ENCODE measurements at places on chromosomes 12 and 14. TPM values are rescaled to one million over a fixed set of nuclear protein-coding genes. Genes with fewer than 3 reads are reported as not detected.
A peak's percentile ranks its signal among the peaks of the same experiment; 100 is the strongest.

Gene GLIPR1L1
- total RNA-seq: not detected

Gene NANOG
- total RNA-seq: not detected

Gene NOXRED1
- total RNA-seq: 0.38 TPM

Gene CHGA
- not detected for total RNA-seq

Gene MFAP5
- total RNA-seq: not detected

Gene MGAT4C
- total RNA-seq: not detected

Gene TAS2R31
- total RNA-seq: 1.4 TPM

Gene KRT8
- 0.24 TPM for total RNA-seq

Gene KRT78
- total RNA-seq: not detected

Gene GAPDH
- total RNA-seq: 6,787 TPM

Gene TMEM179
- total RNA-seq: 0.21 TPM

Gene KITLG
- total RNA-seq: 0.15 TPM

DNA sequence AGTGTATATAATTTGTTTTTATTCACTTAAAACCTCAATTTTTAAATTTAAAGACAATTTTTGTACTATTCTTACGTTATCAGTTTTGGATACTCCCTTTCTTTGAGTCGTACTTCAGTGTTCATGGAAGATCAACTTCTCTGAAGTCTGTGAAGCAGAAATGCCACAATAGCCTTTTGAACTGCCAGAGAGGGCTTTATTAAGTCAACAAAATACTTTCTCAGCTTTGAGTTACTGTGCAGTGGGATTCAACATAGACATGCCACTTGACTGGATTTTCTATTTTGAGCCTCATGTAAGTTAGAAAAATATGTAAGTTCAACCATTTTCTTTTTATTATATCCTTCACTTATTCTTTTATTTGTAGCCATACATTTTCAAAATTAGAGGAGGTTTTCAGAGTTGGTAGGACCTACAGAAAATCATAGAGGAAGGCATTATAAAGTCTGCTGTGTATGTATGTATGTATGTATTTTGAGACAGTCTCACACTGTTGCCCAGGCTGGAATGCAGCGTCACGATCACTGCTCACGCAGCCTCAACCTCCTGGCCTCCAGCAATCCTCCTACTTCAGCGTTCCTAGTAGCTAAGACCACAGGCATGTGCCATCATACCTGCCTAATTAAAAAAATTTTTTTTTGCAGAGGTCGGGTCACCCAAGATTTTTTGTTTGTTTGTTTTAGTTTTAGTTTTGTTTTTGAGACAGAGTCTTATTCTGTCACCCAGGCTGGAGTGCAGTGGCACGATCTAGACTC lies 31.3 kb upstream of the BCAT1 start:
- H3K27ac ChIP-seq: no peak overlapping the region
- no peak overlapping the region for H3K4me3 ChIP-seq
- DNase-seq: no peak
- peaks cover 2% of the 10 kb centered on the region for H3K4me1 ChIP-seq
- H3K36me3 ChIP-seq: peaks cover 4% of the 10 kb centered on the region
- H3K27me3 ChIP-seq: no peaks in the 10 kb centered on the region

DNA sequence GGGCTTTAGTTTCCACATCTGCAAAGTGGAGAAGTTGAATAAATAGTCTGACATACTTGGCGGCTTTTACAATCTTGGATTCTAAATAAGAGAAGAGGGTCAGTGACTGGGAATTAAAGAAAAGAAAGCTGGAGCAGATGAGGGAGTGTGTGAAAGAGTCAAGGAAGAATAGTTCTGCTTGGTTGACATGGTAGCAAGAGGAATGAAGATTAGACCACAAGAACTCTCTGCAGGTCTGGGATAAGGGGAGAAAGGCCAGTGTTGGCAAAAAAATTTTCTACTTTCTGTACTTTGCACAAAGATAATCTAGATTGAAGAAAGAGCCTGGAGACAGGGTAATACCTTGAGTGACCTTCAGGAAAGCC lies 5.9 kb downstream of the ITGB7 start:
- peak overlapping the region; percentile 45 for H3K4me3 ChIP-seq
- peaks cover 79% of the 10 kb centered on the region for H3K4me1 ChIP-seq
- peaks cover 18% of the 10 kb centered on the region for H3K36me3 ChIP-seq
- no peaks in the 10 kb centered on the region for H3K27me3 ChIP-seq
- no peak for DNase-seq

- no peak overlapping the region for H3K27ac ChIP-seq
- peak overlapping the region; percentile 55 for H3K4me3 ChIP-seq
- no peaks in the 10 kb centered on the region for H3K36me3 ChIP-seq
- H3K4me1 ChIP-seq: peaks cover 21% of the 10 kb centered on the region
Observed at GRCh38 chr12:111031916-111032590, 111.7 kb upstream of the MYL2 start.

GRCh38 chr12:124426594-124427555 lies 132.0 kb downstream of the RFLNA start:
- no peaks in the 10 kb centered on the region for H3K27me3 ChIP-seq
- H3K36me3 ChIP-seq: peaks cover 25% of the 10 kb centered on the region
- no peak overlapping the region for H3K4me3 ChIP-seq
- DNase-seq: no peak
- H3K27ac ChIP-seq: no peak overlapping the region

- H3K36me3 ChIP-seq: no peaks in the 10 kb centered on the region
- H3K4me3 ChIP-seq: no peak overlapping the region
- peaks cover 28% of the 10 kb centered on the region for H3K4me1 ChIP-seq
- H3K27me3 ChIP-seq: no peaks in the 10 kb centered on the region
- no peak for DNase-seq
- no peak overlapping the region for H3K27ac ChIP-seq
Observed at GRCh38 chr12:121089031-121089812, 43.5 kb upstream of the P2RX7 start.

GRCh38 chr12:121811434-121812319 lies 7.9 kb downstream of the SETD1B start:
- no peaks in the 10 kb centered on the region for H3K27me3 ChIP-seq
- peaks cover 28% of the 10 kb centered on the region for H3K36me3 ChIP-seq
- peaks cover 52% of the 10 kb centered on the region for H3K4me1 ChIP-seq
- peak overlapping the region; percentile 78 for H3K4me3 ChIP-seq
- peak overlapping the region; percentile 86 for H3K27ac ChIP-seq

DNA sequence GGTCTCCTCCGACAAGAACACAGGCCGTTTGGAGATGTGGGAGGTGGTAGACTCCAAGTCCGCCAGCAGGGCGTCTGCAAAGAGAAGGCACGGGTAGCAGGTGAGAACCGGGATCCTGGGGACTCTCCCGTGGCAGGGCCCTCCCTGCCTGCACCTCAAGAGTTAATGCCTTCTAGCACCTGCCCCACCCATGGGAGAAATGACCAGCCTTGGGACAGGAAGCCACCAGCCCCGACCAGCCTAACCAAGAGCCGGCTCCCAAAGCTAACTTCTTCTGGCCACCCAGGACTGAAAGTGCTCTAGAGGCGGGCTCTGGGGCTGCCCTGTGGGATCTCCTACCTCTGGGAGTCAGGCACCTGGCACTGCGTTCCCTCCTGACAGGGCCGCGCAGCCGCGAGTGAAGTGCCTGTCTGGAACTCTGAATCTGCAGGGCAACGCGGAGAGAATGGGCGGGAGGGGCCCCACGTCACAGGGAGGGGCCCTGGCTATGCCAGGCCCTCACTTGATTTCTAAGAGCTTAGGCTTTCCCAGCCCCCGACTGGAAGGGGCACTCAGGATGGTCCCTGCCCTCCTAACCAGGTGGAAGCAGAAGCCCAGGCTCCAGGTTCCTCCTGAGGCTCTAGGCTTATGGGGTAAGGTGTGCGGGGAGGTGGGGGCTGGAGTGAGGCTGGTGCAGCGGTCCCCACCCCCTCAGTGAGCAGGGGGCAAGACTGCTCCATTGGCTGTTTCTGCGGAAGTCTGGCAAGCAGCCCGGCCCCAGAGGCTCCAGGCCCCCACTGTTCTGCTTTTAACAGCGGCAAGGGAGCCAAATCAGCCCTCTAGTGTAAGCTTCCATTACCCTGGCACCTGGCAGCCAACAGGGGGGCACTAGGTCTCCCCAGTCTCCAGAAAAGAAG lies 23.6 kb upstream of the RPLP0 start:
- peak overlapping the region; percentile 89 for H3K27ac ChIP-seq
- H3K4me1 ChIP-seq: peaks cover 50% of the 10 kb centered on the region
- no peak overlapping the region for H3K4me3 ChIP-seq
- peaks cover 17% of the 10 kb centered on the region for H3K36me3 ChIP-seq
- no peak for DNase-seq
- no peaks in the 10 kb centered on the region for H3K27me3 ChIP-seq

- no peak for DNase-seq
- peaks cover 3% of the 10 kb centered on the region for H3K36me3 ChIP-seq
- H3K27me3 ChIP-seq: peaks cover 37% of the 10 kb centered on the region
- H3K4me3 ChIP-seq: no peak within 1 kb of the TSS
Observed at GRCh38 chr14:93430315-93431035, at the start of gene UNC79. Gene UNC79 (plus strand): TSS chr14:93430939. CDS start chr14:93431030, 91 bp downstream.

- H3K4me3 ChIP-seq: no peak overlapping the region
- H3K36me3 ChIP-seq: no peaks in the 10 kb centered on the region
- no peak for DNase-seq
- no peaks in the 10 kb centered on the region for H3K4me1 ChIP-seq
- no peaks in the 10 kb centered on the region for H3K27me3 ChIP-seq
Observed at GRCh38 chr14:34649344-34649743, 19.4 kb upstream of the SNX6 start.

GRCh38 chr14:98323836-98324235 lies 948.2 kb downstream of the BCL11B start:
- H3K36me3 ChIP-seq: peaks cover 4% of the 10 kb centered on the region
- no peak for DNase-seq
- H3K4me1 ChIP-seq: peaks cover 30% of the 10 kb centered on the region

- H3K36me3 ChIP-seq: peaks cover 32% of the 10 kb centered on the region
- H3K27me3 ChIP-seq: no peaks in the 10 kb centered on the region
- peaks cover 41% of the 10 kb centered on the region for H3K4me1 ChIP-seq
- H3K27ac ChIP-seq: no peak overlapping the region
Observed at GRCh38 chr14:23564181-23564812, 3.3 kb downstream of the AP1G2 start.

GRCh38 chr14:74501135-74501614 lies 7.6 kb downstream of the ISCA2 start:
- no peak overlapping the region for H3K4me3 ChIP-seq

- no peaks in the 10 kb centered on the region for H3K4me1 ChIP-seq
- H3K27ac ChIP-seq: no peak overlapping the region
- H3K36me3 ChIP-seq: no peaks in the 10 kb centered on the region
- no peak overlapping the region for H3K4me3 ChIP-seq
Observed at GRCh38 chr14:101098177-101098576, 194.7 kb upstream of the RTL1 start.

- peak; percentile 6 for DNase-seq
- H3K4me3 ChIP-seq: peak overlapping the region; percentile 69
- H3K4me1 ChIP-seq: peaks cover 3% of the 10 kb centered on the region
- H3K27me3 ChIP-seq: no peaks in the 10 kb centered on the region
- peak overlapping the region; percentile 86 for H3K27ac ChIP-seq
Observed at GRCh38 chr14:22202313-22202712, 386.7 kb downstream of the DAD1 start.

GRCh38 chr12:115975411-115975810 lies 302.1 kb downstream of the MED13L start:
- DNase-seq: no peak
- H3K27me3 ChIP-seq: no peaks in the 10 kb centered on the region
- peaks cover 8% of the 10 kb centered on the region for H3K36me3 ChIP-seq
- no peak overlapping the region for H3K27ac ChIP-seq
- H3K4me1 ChIP-seq: no peaks in the 10 kb centered on the region
- H3K4me3 ChIP-seq: no peak overlapping the region

GRCh38 chr12:1662761-1663439 lies 28.0 kb upstream of the ADIPOR2 start:
- H3K27ac ChIP-seq: peak overlapping the region; percentile 75
- no peaks in the 10 kb centered on the region for H3K27me3 ChIP-seq
- no peak for DNase-seq

DNA sequence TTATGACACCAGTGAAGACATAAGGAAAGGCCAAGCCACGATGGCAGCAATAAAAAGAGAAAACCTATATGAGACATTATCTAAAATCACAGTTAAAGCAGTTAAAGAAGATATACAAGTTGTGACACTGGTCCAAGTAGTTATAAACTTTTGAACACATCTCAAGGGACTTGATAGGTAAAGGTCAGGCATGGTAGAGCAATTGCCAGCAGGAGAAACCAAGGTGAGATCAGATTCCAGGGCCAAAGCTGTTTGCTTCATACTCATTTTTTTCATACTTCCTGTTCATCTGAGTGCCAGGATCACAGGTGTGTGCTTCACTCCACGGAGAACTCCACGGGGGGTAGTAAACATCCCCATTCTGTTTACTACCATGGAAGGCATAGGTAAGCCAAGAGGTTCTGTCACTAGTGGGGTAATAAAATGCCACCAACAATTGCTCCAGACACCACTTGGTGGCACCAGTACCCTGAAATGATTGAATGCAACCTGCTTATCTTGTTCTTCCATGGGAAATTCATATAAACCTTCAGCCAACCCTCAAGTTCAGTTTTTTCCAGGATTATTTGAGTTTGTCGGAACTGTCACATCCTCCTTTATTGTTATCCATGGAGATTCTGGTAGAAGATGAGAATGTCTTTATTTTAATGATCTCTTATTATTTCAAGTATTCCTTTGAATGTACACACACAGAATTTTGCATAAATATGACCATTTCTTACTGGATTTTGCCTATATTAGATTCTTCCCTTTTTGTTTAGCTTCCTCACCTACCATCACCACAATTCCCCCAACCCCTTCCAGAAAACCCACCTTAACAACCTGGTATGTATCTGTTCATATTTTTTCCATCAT lies 59.2 kb upstream of the TSPAN8 start:
- H3K4me1 ChIP-seq: no peaks in the 10 kb centered on the region
- H3K27ac ChIP-seq: no peak overlapping the region
- H3K36me3 ChIP-seq: no peaks in the 10 kb centered on the region
- peak; percentile 20 for DNase-seq

DNA sequence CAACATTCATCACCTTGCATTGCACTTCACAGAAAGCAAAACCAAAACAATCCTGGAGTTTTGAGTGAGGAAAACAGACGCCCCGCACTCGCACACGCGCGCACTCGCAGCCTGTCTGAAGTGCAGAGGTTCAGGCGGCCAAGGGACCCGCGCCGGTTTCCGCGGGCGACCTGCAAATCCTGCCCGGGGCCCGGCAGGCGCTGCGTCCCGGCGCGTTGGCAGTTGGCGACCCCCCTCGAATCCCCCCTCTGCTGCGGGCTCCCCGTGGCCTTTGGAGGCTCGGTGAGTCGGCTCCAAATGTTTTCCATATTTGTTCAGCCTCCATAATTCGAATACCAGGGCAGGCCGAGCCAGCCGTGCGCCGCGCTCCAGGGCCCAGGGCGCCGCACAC lies at the start of gene SSPN:
TSS of gene SSPN (plus strand) at position 324 of the 391 bp plus-strand sequence. CDS start 100 bp downstream, outside the sequence.
- peaks cover 51% of the 10 kb centered on the region for H3K27me3 ChIP-seq
- H3K36me3 ChIP-seq: no peaks in the 10 kb centered on the region
- DNase-seq: peak; percentile 7
- H3K4me1 ChIP-seq: peaks cover 8% of the 10 kb centered on the region

DNA sequence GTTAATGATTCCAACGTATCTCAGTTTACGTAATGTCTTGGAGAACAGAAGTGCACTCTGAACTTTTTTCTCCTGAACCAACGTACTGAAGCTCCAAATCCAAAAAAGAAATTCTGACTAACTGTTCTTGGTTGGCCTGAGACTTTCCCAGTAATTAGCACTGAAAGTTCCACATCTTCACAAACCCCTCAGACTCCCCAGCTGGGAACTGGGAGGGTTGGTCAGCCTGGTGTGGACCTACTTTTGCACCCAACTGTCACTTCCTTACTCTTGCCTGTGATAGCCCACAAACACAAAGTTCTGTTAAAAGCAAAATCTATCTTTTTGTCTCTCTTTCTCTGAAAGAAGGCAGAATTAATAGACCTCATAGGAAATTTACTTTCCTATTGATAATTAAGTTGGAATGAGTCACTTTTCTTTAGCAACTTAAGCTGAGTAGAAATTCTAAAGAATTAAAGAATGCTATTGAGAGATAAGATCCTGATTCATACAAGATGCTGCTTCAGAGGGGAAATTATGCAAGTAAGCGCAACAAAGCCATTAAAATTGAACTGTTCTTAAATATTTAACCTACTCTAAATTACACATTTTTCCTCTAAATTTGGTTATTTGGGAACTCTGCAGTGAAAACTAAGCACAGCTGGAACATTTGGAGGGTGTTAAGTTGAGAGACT lies 155.0 kb downstream of the EPS8 start:
- H3K4me3 ChIP-seq: no peak overlapping the region
- no peaks in the 10 kb centered on the region for H3K27me3 ChIP-seq
- no peak for DNase-seq
